Esophagus muscularis mucosa (tissue), 4 donors: ENCODE measurements at places on chromosomes 1 and 21. TPM values are rescaled to one million over a fixed set of nuclear protein-coding genes. Genes with fewer than 3 reads are reported as not detected.

The BGLAP gene
- not detected for total RNA-seq

The ALPL gene
- total RNA-seq: 10.3 TPM

The RCC2 gene
- total RNA-seq: 22.6 TPM

DNA sequence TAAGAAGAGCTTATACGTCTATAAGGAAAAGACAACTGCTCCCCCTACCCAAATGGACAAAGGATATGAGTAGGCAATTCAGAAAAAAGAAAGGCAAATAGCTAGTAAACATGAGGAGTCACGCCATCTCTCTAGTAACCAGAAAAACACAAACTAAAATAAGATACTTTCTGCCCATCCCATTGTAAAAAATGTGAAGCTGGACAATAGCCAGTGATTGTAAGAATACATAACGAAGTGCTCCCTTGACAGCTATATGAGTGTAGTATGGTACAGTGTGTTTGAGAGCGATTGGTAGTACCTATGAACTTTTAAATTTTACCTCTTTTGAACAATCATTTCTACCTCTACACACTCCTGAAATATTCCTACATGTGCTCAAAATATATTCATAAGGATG lies 7.5 kb upstream of the GJA8 start:
- no peak for DNase-seq

DNA sequence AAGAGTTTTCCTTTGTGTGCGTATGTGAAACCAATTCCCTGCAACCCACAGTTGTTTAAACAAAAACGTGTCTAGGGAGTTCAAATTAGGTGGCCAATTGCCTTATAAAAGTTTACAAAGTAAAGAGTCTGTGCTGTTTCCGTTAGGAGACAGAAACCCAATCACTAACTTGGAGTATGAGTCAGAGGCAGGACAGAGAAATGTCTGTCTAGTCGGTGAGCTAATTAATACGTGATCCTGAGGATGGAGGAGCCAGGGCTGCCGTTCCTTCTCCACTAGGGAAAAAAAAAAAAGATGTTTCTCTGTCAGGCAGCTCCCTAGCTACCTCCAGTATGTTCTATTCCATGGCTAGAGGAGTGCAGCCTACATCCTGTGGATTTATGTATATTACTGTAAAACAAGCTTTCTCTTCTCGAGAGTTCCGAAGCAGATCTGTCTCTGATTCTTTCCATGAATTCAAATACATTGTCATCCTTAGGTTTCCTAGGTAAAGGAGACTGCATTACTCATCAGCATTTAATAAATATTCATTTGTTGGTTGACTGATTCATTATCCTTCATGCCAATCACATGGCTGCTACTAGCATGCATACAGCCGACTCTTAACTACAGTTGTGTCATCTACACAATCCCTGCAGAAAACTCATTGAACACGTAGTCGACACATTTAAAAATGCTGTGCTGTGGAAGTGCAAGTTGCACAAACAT lies 430.6 kb downstream of the KIF26B start:
- DNase-seq: no peak

DNA sequence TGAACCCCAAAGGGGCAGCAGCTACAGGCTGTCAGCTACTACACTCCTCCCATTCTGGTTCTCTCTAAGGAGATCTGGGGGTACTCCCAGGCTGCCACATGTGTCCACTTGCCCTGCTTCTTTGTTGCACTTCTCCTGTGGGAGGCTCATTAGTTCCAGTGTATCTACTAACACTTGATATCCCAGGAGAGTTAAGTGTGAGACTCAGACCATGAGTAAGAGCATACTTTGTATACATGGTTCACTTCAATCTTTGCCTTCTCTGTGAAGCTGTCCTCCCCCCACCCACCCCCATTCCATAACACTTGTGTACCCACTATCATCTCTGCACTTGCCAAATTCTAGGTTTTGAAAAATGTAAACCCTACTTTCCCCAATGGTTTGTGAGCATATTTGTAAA lies 34.9 kb upstream of the GADD45A start:
- DNase-seq: peak; percentile 53

The CCDC185 gene
- total RNA-seq: not detected

DNA sequence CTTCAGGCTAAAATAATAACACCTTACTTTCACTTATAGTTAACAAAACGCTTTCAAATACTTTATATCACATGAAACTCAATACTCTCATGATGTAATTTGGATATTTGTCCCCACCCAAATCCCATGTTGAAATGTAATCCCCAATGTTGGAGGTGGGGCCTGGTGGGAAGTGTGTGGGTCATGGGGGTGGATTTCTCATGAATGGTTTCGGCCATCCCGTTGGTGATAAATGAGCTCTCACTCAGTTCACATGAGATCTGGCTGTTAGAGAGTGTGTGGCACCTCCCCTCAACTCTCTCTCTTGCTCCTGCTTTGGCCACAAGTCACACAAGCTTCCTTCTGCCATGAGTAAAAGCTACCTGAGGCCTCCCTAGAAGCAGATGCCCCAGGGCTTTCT lies 22.5 kb upstream of the PTGFRN start:
- no peak for DNase-seq

- DNase-seq: no peak
Observed at GRCh38 chr1:34739613-34740012, 15.2 kb upstream of the GJB5 start.

The OPTC gene
- total RNA-seq: not detected

- DNase-seq: no peak
Observed at GRCh38 chr1:27011058-27011764, 1.4 kb downstream of the TENT5B start.

DNA sequence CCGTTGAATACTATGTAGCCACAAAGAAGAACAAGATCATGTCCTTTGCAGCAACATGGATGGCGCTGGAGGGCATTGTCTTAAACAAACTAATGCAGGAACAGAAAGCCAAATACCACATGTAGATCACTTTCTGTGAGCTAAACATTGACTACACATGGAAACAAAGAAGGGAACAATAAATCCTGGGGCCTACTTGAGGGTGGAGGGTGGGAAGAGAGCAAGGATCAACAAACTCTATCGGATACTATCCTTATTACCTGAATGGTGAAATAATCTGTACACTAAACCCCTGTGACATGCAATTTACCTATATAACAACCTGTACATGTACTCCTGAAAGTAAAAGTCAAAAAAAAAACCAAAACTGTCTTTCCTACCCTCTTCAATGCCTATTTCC lies 40.8 kb upstream of the CD55 start:
- DNase-seq: no peak

- DNase-seq: peak; percentile 80
Observed at GRCh38 chr1:115496904-115497527, 144.8 kb upstream of the VANGL1 start.

DNA sequence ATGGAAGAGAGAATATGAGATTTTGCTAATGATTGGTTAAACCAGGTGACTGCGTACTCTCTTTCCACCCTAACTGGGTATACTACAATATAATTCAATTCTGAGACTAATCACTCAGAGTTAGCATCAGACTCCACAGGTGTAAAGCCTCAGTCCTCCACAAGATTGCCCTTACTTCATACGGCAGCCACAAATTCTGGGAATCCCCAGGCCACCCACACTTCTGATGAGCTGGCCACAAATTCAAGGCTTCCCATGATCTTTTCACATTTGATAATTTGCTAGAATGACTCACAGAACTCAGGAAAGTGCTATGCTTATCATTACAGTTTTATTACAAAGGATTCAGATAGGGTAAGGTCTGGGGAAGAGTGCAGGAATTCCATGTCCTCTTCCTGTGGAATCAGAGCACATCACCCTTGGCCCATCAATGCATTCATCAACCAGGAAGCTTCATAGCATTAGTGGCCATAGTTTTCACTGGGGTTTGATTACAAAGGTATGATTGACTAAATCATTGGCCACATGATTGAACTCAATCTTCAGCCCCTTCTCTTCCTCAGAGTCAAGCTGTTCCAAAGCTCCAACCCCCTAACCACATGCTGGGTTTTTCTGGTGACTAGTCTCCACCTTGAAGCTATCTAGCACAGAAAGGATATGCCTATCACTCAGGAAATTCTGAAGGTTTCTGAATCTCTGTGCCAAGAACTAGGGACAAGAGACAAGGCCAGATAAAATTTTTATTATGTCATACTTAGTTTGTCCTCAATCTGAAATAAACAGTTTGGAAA lies 131.7 kb downstream of the HHIPL2 start:
- no peak for DNase-seq

The OR2T2 gene
- not detected for total RNA-seq

GRCh38 chr21:25572861-25573310 lies 34.4 kb downstream of the MRPL39 start:
- DNase-seq: no peak

GRCh38 chr1:207251066-207251465 lies 70.4 kb upstream of the CD55 start:
- no peak for DNase-seq

GRCh38 chr1:230424391-230425251 lies 1.5 kb downstream of the PGBD5 start:
- DNase-seq: peak; percentile 79

The SPATA17 gene
- total RNA-seq: 0.50 TPM

The CLCA4 gene
- 1.4 TPM for total RNA-seq

The SLC45A1 gene
- 17.5 TPM for total RNA-seq

DNA sequence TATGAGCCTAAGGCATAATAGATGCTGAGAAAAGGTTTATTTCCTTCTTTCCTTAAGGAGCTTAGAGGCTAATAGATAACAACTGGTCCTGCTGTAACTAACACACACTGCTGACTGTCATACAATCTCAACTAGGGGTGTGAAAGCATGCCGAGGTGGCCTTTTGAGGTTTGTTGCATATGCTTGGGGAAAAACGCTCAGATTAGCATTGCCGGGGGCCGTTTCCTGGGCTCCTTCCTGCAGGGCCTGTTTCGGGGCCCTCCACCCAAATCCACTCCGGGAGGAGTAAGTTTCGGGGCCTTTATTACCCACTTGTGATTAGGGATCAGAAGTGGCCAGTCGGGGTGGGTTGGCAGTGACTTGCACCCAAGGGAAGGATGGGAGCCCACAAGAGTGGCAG lies 27.2 kb upstream of the RCSD1 start:
- DNase-seq: no peak

DNA sequence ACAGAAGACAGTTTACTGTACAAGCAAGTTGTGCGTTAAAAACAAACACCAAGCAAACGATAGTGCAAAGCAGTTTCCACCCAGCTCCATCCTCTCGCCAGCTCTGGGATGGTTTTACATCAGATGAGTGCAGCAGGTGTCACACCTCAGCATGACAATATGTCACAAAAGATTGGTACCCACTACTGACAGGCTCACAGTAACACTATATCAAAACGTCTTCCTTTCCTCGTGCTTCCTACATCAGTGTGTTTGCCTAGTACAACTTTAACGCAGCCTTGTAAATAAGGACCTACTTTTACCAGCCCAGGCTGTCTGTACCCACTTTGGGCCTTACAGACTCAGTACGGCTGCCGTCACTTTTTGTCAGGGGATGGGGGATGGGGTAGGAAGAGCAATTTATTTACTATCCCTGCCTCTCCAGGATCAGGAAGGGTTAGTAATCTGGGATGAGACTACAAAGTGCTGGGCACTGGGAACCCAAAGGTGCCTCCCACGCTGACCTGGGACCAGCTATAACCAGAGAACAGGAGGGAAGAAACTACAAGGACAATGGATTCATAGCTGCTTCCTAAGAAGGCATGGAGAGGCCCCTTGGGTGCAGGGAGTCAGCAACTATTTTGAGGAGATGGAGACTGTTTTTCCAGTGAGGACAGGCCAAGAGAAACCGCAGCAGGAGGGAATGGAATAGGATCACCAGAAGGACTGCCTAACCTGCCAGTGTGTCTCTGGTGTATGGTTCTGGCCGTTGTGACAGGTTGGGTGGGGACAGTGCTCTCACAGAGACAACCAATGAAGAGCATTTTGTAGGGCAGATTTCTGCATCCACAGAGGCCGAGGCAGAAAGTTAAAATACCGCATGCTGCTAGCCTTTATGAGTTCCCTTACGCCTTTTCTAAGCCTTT lies 30.2 kb downstream of the RUNX3 start:
- DNase-seq: no peak

GRCh38 chr1:14404862-14405301 lies 193.6 kb upstream of the KAZN start:
- no peak for DNase-seq

DNA sequence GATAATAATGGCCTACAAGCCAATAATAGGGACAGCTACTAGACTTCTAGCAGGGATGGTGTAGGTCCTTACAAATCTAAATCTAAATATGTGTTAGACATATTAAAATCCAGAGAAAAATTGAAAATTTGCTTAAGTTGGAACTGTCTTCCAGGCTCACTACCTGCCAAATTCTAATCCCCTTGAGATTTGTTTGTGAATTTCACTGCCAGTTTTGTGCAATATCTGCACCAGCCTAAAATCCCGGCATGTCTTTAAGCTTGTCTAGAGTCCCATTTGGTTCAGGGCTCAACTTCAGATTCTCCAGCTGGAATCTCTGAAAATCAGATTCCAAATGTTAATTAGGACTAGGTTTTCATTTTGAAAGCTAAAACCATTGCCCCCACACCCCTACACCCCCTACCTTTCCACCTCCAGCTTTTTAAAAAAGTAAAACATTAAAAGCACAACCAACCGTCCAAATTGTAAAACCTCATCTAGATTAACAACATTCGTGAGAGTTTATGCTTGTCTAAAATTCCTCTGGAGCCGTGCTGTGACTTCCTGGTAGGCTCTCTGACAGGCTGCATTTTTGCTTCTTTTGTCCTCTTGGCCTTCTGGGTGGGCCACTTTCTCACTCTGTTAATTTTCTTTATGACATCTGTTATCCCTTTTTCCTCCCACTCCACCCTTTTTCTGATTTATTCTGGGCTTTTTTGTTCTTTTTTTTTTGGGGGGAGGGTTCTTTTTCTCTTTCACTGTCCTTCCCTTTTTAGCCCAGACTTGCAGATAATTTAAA lies 348.7 kb downstream of the PAPPA2 start:
- DNase-seq: no peak

DNA sequence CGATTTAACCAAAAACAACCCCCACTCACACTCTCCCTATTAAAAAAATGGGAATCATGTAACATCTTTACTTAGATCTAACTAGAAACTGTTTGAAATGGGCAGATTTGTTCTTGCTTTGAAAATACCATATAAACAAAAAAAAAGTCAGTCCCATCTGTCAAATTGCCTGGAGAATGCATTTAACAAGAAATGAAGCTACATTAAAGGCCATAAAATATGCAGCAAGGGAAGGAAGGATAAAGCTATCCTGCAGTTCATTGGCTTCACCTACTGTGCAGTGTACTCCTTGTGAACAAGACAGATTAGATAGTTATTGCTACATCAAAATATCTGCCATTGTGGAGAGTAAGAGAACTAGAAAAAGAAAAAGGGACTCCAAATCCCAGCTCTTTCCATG lies 160.5 kb downstream of the LRRC7 start:
- no peak for DNase-seq

- no peak for DNase-seq
Observed at GRCh38 chr1:192627901-192628300, 8.0 kb upstream of the RGS13 start.
